ENCODE measurements at places on chromosomes 1 and 21. TPM values are rescaled to one million over a fixed set of nuclear protein-coding genes. Genes with fewer than 3 reads are reported as not detected.

DNA sequence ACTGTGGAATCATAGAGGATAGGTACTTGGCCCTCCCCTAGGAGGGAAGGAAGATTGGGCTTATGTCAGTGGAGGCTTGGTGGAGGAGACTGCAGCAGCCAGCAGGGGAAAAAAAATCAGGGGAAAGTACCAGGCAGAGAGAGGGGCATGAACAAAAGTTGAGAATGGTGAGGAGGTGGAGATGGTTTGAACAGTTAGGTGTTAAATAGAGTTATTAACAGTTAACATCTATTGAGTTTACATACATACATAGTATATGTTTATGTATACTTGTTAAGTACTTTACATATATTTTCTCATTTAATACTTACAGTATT lies 136.5 kb upstream of the HNRNPU start:
- DNase-seq: no peak

- DNase-seq: no peak
These were observed 805 bp downstream of the SIM2 start for GRCh38 chr21:36699546-36700294.

Gene CFAP74
- not detected for total RNA-seq

DNA sequence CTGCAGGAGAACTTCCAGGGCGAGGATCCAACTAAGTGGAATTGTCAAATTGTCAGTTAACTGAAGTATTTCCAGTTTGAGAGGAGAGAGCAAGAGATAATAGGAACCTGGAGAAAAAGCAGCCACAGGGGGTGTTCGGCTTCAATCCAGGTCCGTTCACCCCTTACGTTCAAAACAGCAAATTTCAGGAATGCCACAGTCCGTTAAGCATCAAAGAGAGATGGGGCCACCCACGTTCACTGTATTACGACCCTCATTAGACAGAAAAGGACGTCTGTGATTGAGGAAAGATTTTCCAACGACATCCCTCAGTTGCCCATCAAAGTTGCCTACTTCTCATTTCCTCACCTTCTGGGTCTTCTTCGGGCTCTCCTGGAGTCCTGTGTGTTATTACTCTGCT lies 422.5 kb upstream of the VAMP3 start:
- no peak for DNase-seq

GRCh38 chr1:91015794-91016550 lies 5.9 kb downstream of the ZNF644 start:
- no peak for DNase-seq

Gene TRPM2
- total RNA-seq: 2.5 TPM

- DNase-seq: no peak
These were observed 3.6 kb downstream of the KRTAP10-10 start for GRCh38 chr21:44640761-44641160.

Gene IGSF3
- total RNA-seq: 4.8 TPM

- DNase-seq: no peak
These were observed 781.6 kb downstream of the ADGRL2 start for GRCh38 chr1:82582347-82582746.

Data from activated T-cell treated with anti-CD3 and anti-CD28 coated beads, Interleukin-2, amount 50 U/mL, for 4 hours (primary cell).